ENCODE measurements at places on chromosomes 4 and X.

- no peak for DNase-seq
Observed at GRCh38 chrX:97401586-97402136, 518.0 kb downstream of the RPA4 start.

DNA sequence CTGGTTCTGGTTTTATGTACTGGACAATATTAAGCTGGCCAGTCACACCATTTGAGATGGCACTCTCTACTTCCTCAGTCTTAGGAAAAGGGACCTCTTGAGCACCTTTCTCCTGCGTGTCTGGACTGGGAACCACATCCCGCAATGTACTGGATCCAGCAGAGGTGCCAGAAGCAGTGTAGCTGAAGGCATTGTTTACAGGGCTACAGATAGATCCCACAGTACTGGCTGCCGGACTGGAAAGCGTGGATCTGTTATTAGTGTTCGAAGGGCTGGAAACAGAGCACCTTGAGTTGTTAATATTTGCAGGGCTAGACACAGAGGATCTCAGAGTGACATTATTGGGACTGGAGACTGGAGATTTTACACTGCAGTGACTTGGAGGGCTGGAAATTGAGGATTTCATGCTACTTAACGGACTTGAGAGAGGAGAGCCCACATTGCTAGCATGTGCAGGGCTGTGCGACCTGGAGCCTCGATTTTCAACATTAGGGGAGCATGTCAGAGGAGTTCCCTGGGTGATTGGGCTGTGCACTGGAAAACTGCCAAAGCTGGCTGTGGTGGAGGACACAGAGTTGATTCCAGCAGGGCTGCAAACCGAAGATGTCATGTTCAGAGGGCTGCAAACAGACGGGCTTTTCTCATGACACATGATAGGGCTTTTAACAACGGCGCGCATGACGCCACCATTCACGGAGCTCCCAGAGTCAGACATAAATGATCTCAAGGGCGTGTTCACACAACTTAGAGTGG is 6.4 kb downstream of the NR3C2 start:
- DNase-seq, result peak; percentile 55

DNA sequence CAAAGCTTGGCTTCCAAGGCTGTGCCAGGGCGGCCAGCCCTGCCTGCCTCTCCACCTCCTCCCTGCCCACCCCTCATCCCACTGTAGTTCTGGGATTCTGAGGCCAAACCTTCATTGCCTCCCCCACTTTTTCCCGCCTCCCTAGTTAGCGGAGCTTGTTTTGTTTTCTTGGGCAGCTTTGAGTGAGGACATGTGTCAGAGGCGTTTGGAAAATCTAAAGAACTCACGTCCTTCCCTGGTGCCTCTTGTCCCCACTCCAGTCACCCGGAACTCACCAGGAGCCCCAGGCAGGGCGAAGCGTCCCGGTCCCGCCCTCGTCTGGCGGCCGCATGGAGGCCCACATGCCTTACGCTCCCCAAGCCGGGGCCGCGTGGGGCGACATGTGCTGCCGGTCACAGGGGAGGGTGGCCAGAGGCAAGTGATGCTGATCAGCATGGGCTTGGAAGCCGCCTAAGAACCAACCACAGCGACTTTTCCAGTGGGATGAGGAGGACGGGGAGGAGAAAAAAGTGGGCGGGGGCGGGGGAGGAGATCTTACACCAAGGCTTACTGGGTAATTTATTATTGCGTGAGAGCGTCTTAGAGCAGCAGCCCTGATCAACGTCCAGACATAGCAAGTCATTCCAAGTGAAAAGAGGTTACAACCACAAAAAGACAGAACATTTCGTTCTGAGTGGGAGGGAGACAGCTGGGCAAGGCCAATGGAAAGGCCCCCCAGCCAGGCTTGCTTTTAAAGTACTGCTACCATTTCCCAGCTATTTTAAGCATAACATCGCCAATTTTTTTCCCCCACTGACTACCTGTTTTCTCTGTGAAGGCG is 48.5 kb downstream of the PRPS1 start:
- DNase-seq, result peak; percentile 93

GRCh38 chr4:151429957-151430570 is 21.1 kb downstream of the FHIP1A start:
- DNase-seq, result no peak

- no peak for DNase-seq
Observed at GRCh38 chr4:8688041-8688907, 95.7 kb downstream of the CPZ start.

DNA sequence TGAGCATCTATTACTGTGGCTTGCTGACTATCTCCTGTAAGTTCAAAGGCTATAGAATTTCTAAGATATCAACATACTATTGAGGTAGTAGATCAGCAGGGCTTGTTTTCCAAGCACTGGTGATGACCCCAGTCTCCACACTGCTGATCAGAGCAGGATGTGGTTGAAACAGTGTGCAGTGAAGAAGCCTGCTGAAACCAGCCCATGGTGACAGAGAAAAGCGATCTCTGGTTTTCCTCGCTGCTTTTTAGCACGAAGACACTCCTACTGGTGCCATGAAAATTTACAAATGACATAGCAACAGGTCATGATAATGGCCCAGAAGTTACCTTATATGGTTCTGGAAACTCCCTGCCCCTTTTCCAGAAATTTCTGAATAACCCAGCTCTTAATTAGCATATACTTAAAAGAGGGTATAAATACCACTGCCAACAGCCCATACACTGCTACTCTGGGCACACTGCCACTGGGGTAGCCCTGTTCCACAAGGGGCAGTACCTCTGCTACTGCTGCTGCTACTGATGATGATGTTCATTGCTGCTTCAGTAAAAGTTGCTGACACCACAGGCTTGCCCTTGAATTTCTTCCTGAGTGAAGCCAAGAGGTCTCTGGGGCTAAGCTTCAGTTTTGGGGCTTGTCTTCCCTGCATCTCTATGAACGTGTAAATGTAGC is 1689.5 kb upstream of the PCDH10 start:
- no peak for DNase-seq

GRCh38 chr4:89797117-89797516 is 39.8 kb downstream of the SNCA start:
- DNase-seq, result no peak

- no peak for DNase-seq
Observed at GRCh38 chrX:96373047-96373355, 311.6 kb upstream of the DIAPH2 start.

DNA sequence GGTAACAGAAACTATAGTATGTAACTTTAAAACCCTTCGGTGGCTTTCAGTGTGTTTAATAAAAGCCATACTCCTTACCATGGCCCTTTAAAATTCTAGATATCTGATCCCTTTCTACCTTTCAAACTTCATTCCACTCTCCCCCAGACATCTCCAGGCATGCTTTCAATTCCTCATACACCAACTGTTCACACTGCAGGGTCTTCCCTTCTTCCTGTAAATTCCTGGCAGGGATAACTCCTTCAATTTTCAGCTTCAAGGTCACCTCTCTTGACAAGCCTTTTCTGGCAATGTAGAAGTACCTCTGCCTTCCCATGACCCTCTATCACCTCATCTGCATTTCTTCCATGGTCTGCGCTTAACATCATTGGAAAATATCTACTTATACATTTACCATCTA is 60.8 kb downstream of the WDFY3 start:
- DNase-seq, result no peak

Measured in psoas muscle (tissue), 8 donors.